ENCODE measurements at places on chromosomes 13 and 19.
A peak's percentile ranks its signal among the peaks of the same experiment; 100 is the strongest.

GRCh38 chr13:65530688-65531087, 1699.4 kb downstream of the PCDH9 start:
- peak; percentile 7 for DNase-seq

- DNase-seq: no peak
Observed at GRCh38 chr19:30426864-30427263, 54.7 kb downstream of the ZNF536 start.

- DNase-seq: no peak
Observed at GRCh38 chr13:111511805-111512504, 191.5 kb downstream of the TEX29 start.

- DNase-seq: no peak
Observed at GRCh38 chr13:42602906-42603305, 29.0 kb downstream of the TNFSF11 start.

DNA sequence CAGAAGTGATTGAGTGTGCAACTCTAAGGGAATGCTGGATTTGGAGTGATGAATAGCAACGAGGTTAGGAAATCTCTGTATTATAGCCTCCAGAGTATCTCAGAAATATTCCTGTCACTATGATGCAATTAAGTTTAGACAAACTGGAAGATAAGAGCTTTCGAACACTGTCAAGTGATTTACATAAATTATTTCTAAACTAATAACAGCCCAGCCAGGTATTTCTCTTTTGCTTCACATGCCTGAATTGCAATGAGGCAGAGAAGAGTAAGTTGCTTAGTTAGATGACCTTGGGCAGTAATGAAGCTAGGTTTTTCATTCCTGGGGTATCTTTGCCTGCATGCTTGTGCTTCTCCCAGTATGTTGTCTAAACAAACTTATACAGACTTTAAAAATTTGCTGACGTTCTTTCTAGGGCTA, 134.5 kb downstream of the LMO7 start:
- peak; percentile 26 for DNase-seq

- no peak for DNase-seq
Observed at GRCh38 chr13:51666839-51667238, 82.6 kb downstream of the WDFY2 start.

DNA sequence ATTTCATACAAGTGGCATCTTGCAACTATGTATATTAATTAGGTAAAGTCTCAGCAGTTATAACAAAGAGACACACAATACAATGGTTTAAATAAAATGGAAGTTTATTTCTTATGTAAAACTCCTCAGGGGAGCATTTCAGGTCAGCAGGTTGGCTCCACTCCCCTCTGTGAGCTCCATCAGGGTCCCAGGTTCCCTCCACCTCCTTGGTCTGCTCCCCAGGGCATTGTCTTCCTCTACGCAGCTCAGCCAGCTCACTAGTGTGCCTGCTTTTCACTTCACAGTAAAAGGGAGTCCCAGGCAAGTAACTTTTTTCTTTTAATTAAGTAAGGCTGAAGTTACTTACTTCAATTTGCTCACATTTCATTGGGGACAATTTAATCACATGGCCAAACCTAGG, 135.3 kb upstream of the FNDC3A start:
- no peak for DNase-seq

DNA sequence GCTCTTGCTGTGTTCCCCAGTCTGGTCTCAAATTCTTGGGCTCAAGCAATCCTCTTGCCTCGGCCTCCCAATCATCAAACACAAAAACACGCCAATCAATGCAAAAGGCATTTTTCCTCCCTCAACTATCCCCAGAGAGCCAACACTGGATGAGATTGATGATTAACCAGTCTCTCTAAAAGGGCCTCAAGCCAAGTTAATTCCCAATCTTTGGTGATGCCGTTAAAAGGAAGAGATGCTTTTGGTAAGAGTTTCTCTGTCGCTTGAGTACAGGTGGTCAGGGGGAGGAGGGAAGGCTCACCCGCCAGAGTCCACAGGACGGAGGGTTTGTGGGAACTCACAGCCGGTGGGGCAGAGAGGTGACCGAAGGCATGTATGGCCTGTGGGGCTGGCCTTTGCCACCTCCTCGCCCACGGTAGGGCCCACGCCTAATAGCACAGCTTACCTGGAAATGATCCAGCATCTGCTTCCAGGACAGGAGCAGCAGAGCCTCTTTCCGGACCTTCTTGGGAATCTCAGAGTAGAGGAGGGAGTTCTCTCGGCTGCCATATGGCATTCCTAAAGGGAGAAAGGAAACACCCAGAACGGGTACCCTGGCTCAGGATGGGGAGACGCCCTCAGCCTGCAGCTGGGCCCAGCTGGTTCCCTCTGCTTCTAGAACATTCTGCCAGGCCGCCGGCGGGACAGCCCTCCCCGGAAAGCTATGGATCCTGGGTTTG, 18.1 kb downstream of the DPP9 start:
- DNase-seq: no peak

- DNase-seq: no peak
Observed at GRCh38 chr19:5207806-5208205, 132.8 kb downstream of the PTPRS start.

- DNase-seq: no peak
Observed at GRCh38 chr13:110251193-110251819, 55.7 kb downstream of the COL4A1 start.

DNA sequence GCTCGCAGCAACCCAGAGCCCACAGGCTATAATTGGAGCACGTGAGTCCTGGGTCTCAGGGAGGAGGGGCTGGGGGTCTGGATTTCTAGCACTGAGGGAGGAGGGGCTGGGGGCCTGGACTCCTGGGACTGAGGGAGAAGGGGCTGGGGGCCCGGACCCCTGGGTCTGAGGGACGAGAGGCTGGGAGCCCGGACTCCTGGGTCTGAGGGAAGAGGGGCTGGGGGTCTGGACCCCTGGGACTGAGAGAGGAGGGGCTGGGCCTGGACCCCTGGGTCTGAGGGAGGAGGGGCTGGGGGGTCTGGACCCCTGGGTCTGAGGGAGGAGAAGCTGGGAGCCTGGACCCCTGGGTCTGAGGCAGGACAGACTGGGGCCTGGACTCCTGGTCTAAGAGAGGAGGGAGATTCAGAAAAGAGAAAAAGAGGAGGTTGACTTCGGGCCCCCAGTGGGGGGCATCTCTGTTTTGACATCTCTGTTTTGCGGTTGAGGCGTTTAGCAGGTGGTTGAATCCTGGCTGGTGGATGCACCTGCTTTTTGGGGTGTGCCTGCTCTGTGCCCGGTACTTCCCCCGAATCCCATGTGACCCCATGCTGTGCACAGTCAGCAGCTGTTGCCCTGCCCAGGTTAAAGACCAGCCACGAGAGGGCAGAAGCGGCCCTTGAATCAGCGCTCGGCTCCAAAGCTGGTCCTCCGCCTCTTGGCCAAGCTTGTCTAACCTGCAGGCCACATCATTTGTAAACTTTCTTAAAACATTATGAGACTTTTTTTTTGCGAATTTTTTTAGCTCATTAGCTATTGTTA, 10.5 kb downstream of the PVR start:
- peak; percentile 57 for DNase-seq

DNA sequence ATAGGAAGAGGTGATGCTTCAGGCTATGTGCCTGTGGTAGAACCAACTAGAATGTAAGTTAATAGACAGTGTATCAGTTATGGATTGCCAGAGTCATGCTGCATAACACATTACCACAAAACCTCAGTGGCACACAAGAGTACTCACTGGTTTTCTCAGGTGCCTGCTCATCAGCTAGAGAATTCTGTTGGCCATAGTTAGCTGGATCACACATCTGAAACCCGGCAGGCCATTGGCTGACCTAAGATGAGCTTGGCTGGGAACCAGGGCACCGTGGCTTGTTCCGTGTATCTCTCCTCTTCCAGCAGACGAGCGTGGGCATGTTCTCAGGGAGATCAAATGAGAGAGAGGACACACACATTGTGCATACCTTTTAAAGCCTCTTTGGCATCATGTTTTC, 76.7 kb downstream of the TEX26 start:
- DNase-seq: no peak

DNA sequence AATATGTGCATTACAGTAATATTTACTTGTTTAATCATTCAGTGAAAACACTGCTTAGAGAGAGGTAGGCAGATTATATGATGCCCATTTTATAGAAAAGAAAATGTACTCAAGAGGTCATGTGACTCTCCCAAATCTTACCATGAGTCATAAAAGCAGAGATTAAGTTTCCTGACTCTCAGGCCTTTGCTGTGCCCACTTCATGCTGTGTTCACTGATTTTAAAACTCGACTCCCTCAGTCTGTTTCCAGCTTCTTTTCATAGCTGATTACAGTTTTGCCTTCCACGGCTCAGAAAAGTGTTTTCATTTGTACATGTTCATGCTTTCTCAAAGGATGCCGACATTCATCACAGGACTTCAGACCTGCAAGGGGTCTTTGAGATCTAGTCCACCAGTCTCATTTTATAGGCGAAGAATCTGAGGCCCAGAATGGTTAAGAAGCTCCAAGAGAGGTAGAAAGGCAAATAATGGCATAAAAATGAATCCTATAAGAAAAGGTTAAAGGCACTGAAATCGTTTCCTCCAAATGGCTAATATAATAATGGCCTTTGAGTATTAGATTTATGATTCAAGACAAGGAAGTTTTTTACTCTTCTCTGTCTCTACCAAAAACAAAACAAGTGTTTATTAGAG, 9.0 kb upstream of the IPO5 start:
- peak; percentile 64 for DNase-seq

GRCh38 chr13:22193070-22193469, 522.2 kb downstream of the FGF9 start:
- DNase-seq: no peak

DNA sequence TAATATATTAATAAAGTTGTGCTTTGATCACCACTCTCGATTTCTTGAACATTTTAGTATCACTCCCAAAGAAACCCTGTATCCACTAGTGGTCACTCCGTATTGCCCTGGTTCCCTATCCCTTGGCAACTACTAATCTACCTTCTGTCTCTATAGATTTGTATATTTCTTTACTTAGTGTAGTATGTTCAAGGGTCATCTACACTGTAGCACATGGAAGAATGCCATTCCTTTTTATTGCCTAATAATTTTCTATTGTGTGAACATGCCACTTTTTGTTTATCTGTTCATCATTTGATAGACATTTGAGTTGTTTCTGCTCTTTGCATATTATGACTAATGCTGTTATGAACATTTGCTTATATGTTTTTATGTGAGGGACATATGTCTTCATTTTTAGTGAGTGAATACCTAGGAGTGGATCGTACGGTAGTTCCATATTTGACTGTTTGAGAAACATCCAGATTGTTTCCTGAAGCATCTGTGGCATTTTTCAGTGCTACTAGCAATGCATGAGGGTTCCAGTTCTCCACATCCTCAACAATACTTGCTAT, 254.0 kb downstream of the GPC6 start:
- no peak for DNase-seq

GRCh38 chr13:36344173-36344572, 2.0 kb downstream of the SPART start:
- DNase-seq: peak; percentile 45

DNA sequence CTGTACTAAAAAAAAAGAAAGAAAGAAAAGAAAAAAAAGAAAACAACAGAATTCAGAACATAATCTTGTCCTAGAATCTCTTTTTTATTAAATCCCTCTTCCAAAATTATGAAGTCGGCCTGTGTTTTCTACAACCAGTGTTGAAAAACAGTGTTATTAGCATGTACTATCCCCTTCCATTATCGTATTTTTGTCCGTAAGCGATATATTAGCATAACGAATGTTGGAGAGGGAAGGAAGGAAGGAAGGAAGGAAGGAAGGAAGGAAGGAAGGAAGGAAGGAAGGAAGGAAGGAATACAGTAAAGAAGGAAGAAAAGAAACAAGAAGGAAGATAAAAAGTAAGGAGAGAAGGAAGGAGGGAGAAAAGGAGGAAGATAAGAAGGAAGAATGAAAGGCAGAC, 393.0 kb upstream of the TSHZ3 start:
- DNase-seq: no peak

- DNase-seq: no peak
Observed at GRCh38 chr19:12946731-12947496, 1.3 kb downstream of the RAD23A start.

DNA sequence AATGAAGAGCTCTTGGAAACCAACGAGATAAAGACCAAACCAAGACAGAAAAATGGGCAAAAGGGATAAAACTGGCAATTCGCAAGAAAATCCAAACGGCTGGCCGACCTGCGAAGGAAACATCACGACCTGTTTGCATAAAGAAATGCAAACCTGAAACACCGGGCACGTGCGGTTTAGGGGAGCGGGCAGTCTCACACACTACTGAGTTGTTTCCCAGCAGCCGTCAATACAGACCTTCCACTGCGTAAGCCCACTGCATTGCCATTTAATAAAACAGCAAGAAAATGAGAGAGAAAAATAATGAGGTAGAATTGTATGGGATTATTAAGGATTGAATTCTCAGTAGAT, 642 bp upstream of the PEG3 start:
- DNase-seq: no peak

DNA sequence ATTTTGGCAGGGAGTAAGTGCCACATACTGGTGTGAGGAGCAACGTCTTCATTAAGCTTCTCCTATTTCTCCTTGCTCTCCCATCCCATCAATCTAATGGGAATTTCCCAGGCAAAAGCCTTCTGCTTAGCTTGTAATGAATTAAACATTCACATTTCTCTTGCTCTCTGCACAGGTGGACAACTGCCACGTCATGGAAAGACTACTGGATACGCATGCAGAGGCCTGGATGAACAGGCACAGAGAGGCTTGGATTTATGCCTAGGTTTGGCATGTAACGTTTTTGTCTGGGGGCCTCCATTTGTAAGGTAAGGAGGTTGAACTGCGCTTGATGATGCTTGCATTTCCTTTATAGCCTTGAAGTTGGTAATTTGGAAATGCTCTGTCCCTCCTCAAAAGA, 374.8 kb downstream of the KLF12 start:
- DNase-seq: no peak

- DNase-seq: no peak
Observed at GRCh38 chr13:103303078-103303651, 236.9 kb upstream of the SLC10A2 start.

GRCh38 chr19:39512988-39513387, 2.0 kb upstream of the SELENOV start:
- no peak for DNase-seq

DNA sequence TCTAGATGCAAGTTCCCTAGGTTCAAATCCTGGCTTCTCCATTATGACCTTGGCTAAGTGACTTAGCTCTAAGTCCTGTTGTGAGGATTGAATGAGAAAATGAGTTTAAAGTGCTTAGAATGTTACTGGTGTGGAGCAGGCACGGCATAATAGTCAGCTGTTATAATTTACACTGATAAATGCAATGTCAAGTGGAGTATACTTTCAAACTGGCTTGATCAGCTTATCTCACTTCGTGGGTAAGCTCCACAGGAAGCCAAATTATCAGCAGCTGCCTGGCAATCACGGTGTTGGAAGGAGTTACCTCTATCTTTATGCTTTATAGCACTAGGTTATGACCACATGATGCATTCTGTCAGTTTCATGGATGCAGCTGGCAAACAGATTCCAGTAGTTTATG, 272.8 kb downstream of the OLFM4 start:
- DNase-seq: no peak

GRCh38 chr13:83829810-83830209, 52.5 kb downstream of the SLITRK1 start:
- DNase-seq: no peak

GRCh38 chr13:96632536-96633320, 361.5 kb downstream of the OXGR1 start:
- DNase-seq: no peak

- no peak for DNase-seq
Observed at GRCh38 chr19:39224910-39225309, 19.9 kb downstream of the IFNL3 start.

- DNase-seq: no peak
Observed at GRCh38 chr19:2438178-2438577, 10.8 kb upstream of the TIMM13 start.

Measured in fibroblast of skin of scalp (primary cell).